ENCODE measurements at places on chromosomes 13 and 19. TPM values are rescaled to one million over a fixed set of nuclear protein-coding genes. Genes with fewer than 3 reads are reported as not detected.

DNA sequence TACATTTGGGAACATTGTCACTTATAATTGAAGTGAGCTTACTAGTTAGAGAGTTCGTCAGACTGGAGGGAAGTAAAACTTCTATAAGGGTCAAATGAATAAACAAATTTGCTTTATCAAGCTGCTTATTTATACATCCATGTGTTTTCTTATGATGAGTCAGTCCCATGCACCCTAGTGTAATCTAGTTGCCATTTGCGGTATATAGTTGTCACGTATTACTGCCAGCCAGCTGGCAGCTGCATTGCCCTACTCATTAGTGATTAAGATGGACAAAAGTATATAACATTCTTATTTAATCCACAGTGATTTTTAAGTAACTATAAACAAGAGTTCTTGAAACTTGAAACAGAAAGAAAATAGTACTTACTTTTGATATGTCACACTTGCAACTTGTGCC lies 182.4 kb downstream of the GPC6 start:
- no peak for DNase-seq

DNA sequence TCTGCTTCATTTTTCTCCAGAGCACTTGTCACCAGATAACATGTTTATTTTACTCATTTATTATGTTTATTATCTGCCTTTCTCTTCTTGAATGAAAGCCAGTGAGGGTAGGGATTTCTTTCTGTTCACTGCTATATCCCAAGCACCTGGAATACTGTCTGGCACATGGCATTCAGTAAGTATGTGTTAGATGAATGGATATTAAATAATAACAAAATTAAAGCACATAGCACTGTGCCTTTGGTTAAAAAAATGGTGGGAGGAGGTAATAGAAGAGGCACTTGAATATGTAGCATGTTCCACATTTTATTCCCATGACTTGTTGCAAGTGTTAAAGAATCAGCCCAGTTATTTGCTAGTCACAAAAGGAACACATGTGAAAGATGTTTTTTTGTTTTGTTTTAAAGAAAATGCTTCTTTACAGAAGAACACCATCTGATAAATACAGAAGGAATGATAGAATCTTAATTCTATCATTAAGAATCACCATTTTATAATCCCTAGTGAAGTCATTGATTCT lies 151.0 kb downstream of the DLEU7 start:
- DNase-seq = no peak

DNA sequence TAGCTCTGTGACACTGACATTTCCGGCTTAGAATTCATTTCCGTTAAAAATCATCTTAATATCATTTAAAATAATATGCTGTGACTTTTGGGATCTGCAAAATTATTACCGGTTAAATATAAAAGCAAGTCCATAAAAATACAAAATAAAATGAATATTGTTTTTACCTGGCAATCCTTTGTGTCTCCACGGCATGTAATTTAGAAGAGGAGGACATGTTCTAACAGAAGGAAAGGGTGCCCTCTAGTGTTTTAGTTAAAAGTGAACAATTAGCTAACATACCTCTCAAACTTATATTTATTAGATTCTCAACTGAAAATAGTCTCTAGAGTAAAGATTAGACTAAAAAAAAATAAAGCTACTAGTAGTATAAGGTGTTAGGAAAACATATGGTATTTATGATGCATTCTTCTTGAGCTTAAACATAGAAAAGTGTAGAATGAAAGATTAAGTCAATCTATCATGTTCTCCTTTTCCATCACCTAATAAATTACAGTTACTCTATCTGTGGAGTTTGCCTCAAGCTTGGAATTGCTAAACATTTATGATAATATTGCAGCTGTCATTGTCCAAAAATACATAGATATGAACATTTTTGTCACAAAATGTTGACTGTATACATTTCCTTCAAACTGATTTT lies 676.7 kb upstream of the SPRY2 start:
- peak; percentile 8 for DNase-seq

DNA sequence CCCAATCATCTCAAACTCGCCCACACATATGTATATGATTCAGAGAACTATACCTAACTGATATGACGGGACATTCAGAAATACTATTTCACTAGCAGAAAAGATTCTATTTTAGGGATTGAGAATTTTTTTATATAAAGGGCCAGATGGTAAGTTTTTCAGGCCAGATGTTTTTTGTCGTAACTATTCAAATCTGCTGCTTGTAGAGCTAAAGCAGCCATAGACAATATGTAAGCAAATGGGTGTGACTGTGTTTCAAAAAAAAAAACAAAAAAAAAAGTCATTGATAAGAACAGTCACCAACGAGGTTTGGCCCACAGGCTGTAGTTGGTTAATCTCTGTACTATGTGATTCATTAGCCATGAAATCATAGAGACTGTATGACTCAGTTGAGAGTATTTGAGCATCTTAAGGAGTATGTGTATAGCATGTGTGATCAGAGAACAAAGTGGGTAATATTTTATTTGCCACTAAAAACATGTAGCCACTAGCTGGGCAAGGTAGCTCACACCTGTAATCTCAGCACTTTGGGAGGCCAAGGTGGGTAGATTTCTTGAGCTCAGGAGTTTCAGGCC lies 2724.7 kb downstream of the PCDH9 start:
- no peak for DNase-seq

DNA sequence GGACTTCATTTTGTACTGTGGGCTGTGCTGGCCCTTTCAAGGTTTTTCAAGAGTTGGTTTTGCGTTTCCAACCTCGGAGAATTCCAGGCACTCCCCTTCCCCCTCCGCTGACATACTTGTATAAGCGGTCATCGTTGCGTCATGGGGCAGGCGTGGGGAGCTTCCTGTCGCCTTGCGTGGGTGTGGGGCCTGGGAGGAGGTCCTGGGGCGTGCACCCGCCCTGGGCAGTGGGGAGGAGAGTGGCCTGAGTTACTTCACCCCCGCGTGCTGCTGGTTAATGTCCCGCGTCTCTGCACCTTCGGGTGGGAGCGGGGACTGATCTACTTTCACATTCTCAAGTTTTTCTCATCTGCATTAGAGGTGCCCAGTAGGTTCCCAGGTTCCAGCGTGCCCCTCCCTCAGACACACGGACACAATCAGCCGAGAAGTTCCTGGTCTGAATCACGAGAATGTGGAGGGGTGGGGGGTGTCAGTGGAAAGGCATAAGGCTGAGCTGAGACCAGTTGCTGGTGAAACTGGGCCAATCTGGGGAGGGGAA lies 4.1 kb downstream of the IER2 start:
- peak; percentile 72 for DNase-seq

DNA sequence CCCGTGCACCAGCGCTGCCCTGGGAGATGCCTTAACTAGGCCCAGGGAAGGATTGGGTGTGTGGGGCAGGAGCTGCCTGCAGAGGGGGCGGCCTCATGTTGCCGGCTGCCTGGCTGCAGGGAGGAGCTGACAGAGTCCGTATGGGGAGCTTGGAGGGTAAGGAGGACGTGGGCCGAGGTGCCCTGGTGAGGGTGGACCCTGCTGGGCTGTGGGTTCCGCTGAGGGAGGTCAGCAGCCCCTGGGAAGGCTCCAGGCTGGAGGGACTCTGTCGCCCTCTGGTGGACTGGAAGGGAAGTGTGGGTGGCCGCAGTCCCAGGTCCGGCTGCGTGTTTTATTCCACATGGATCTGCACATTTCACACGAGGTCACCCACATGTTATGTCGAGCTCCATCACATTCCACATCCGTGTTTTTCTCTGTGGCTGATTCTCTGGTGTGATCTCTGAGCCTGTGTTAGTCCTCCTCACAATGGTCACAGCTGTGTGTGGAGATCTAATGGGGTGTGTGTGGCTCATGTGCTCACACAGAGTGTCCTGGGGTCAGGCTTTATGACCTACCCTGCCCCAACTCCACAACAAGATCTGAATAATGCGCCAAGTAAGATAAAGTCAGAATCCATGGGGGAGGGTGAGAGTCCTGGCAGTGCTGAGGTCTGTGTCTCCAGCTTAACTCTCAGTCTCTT lies 1.8 kb upstream of the CEACAM8 start:
- DNase-seq = no peak

DNA sequence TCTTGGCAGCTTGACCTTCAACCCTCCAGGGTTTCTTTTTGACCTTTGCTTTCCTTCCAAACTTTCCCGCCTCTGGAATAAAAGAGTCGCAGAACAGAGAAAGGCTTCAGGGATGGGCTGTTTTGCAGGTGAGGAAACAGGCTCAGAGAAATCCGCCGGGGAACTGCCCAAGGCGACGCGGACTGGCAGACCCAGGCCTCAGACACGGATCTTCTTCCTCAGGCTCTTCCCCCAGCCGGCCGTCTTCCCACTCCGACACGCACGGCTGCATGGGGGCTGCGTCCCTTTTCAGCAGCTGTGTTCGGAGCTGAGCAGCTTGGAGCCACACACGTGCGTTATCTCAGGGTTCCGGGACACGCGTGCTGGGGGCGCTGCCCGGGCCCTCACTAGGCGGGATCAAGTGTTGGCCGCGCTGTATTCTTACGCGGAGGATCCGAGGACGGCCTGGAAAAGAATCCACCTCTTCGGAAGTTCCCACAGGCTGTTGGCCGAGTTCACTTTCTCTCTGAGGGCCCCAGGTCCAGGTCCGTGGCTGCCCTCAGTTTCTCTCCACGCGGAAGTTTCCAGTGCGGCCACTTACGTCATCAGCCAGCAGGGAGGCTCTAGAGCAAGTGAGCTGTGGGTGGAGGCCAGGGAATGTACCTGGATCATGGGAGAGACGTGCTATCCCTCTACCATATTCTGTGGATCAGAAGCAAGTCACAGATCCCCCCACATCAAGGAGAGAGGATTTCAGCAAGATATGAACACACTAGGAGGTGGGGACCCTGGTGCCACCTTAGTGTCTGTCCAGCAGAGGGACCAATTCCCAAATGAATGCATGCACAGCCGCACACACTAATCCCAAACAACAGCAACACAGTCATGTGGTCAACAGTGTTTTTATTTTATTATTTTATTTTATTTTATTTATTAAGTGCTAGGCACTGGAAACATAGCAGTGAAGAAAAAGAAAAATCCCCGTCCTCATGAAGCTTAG lies 100.4 kb downstream of the ING1 start:
- DNase-seq = no peak

- DNase-seq = no peak
These were observed 383.6 kb downstream of the COG6 start for GRCh38 chr13:40039061-40039460.

DNA sequence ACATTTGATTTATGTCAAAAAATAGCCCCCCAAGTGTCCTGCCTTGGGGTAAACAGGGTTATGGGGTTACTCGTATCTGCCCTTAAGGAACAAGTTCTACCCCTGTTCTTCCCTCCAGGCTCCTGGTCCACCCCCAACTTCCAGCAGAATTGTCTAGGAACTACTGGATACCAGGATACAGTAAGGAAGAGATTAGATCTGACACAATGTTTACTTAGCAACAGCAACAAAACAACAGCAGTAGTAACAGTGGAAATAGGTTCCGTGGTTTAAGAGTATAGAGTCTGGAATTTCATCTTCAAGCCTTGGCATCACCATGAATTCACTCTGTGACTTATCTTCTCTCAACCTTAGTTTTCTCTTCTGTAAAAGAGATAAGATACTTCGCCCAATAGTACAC lies 1.7 kb upstream of the FAM98C start:
- no peak for DNase-seq

GRCh38 chr19:44748426-44749254 lies at the start of gene BCL3:
Gene BCL3 (plus strand): TSS chr19:44748708. CDS start chr19:44748791, 83 bp downstream.
- no peak for DNase-seq

DNA sequence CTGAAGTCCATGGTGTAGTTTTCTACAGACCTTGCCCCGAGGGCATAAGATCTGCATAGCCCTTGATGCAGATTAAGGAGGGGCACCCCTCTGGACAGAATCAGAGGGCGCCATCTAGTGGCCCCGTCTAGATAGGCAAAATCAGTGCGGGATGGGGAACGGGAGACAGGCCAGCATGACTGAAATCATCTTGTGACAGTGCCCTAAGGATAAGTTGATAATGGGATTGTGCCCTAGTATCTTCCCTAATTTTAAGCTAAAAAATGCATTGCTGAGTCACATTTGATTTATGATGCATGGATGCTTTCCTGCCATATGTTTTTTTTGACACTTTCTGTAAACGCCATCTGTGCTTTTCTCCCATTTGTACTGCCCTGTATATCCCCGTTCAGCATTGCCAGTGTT lies 19.0 kb upstream of the GPI start:
- DNase-seq = no peak

Gene ZNF556
- 1.3 TPM for total RNA-seq

Gene SCN1B
- 1.6 TPM for total RNA-seq

Gene ADAMTS10
- total RNA-seq = 44.3 TPM

Gene CEACAM21
- 2.1 TPM for total RNA-seq
